ENCODE measurements at places on chromosomes 16 and 17.

DNA sequence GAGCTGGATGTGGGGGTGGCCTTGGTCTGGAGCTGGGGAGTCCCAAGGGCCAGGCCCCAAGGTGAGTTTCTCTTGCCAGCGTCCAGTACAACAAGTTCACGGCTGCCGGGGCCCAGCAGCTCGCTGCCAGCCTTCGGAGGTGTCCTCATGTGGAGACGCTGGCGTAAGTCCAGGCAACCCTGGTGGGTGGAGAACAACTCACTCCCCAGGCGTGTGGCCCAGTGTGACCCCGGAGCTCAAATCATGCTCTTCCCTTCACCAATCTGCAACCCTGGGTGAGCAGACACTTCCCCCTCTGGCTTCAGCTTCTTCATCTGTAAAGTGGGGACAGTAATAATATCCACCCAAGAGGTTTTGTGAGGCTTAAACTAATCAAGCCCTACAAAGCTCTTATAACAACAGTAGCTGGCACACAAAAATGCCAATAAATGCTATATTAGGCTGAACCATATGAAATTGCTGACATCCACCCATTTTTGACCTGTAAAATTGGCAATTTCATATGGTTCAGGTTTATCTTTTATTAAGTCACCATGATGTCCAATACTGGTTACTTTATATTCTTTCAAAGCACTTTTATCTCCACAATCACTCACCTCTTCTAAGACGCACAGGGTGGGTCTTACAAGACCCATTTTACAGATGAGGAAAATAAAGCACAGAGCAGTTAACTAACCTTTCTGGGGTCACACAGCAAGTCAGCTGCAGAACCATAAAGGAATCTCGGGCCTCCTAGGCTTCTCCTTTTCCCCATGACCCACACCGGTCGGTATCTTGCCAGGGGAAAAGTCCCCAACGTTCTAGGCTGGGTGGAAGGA, 19.7 kb downstream of the DEXI start:
- no peak for DNase-seq
- peaks cover 4% of the 10 kb centered on the region for H3K4me1 ChIP-seq
- no peak overlapping the region for H3K27ac ChIP-seq
- H3K36me3 ChIP-seq, result peaks cover 17% of the 10 kb centered on the region
- H3K4me3 ChIP-seq, result no peak overlapping the region
- no peaks in the 10 kb centered on the region for H3K27me3 ChIP-seq

DNA sequence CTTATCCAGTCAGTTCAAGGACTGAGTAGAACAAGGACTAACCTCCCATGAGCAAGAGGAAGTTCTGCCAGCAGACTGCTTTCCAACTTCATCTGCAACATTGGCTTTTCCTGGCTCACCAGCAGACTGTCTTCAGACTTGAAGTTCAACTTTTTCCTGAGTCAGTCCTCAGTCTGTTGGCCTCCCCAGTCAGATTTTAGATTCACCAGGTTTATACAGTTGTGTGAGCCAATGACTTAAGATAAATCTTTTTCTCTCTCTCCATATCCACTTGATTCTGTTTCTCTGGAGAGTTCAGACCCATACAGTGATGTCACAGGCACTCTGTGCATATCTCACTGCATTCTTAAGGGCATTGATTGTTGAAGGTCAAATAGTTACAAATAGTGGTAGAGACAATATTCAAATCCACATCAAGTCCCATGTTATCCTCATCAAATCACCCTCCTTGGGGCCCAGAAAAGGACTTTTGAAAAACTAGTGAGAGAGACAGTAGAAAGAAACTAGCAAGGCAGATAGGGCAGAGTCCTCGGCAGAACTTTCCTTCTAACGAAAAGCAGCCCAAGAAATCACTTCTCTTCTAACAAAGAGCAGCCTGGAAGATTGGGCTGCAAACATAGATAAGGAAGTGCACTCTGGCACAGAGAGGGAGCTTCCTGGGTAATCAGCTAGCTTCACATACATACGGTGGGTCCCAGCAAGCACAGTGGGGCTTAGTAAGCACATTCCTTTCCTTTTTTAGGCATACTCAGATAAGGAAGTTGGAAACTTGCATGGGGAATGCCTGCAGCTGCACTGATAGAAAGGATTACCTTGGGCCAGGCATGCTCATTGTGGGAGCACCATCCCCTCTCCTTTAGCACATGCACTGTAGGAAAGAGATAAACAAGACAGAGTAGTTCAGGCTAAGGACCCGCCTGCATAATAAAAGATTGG, 132.3 kb upstream of the FAM20A start:
- H3K27ac ChIP-seq, result no peak overlapping the region
- no peaks in the 10 kb centered on the region for H3K36me3 ChIP-seq
- H3K4me3 ChIP-seq, result no peak overlapping the region
- peaks cover 55% of the 10 kb centered on the region for H3K27me3 ChIP-seq

- H3K36me3 ChIP-seq, result no peaks in the 10 kb centered on the region
- no peaks in the 10 kb centered on the region for H3K27me3 ChIP-seq
- H3K27ac ChIP-seq, result no peak overlapping the region
- no peaks in the 10 kb centered on the region for H3K4me1 ChIP-seq
Observed at GRCh38 chr16:62978451-62978850, 942.2 kb upstream of the CDH8 start.

GRCh38 chr17:79183293-79184158, 108.9 kb downstream of the ENGASE start:
- peaks cover 45% of the 10 kb centered on the region for H3K27me3 ChIP-seq
- H3K36me3 ChIP-seq, result peaks cover 3% of the 10 kb centered on the region
- DNase-seq, result no peak
- H3K4me1 ChIP-seq, result no peaks in the 10 kb centered on the region
- H3K4me3 ChIP-seq, result no peak overlapping the region

- no peak overlapping the region for H3K4me3 ChIP-seq
- no peaks in the 10 kb centered on the region for H3K27me3 ChIP-seq
- H3K36me3 ChIP-seq, result peaks cover 7% of the 10 kb centered on the region
- peaks cover 25% of the 10 kb centered on the region for H3K4me1 ChIP-seq
- H3K27ac ChIP-seq, result no peak overlapping the region
Observed at GRCh38 chr17:80566054-80566400, 21.4 kb downstream of the RPTOR start.

- peaks cover 41% of the 10 kb centered on the region for H3K27me3 ChIP-seq
- no peak for DNase-seq
- H3K4me1 ChIP-seq, result no peaks in the 10 kb centered on the region
- H3K36me3 ChIP-seq, result no peaks in the 10 kb centered on the region
- no peak overlapping the region for H3K27ac ChIP-seq
- no peak overlapping the region for H3K4me3 ChIP-seq
Observed at GRCh38 chr17:19750835-19751234, 2.7 kb upstream of the ALDH3A1 start.

DNA sequence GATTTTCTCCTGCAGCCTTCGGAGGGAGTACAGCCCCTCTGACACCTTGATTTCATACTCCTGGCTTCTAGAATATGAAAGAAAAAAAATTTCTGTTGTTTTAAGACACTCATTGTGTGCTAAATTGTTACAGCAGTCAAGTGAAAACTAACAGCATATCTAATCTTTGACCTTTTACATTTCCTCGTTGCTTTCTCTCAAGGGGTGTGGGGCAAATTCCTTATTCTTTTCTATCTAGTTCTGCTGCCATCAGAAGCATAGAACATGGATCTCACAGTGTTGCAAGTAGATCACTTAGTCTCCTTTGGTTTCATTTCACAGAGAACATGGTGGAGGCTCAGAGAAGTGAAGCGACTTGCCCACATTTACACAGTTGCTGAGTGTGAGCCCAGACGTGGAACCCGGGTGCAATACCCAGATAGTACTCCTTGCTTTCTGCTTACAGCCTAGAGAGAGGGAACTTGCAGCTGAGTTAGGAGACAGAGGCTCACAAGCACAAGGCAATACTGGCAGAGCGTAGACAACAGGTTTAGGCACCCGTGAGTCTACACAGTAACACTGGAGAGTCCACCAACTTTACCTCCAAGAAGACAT, 28.7 kb upstream of the MMD start:
- no peak overlapping the region for H3K4me3 ChIP-seq
- no peaks in the 10 kb centered on the region for H3K36me3 ChIP-seq
- no peak for DNase-seq

GRCh38 chr17:56206351-56206750, 53.1 kb downstream of the ANKFN1 start:
- H3K4me3 ChIP-seq, result no peak overlapping the region
- no peak for DNase-seq
- H3K27me3 ChIP-seq, result no peaks in the 10 kb centered on the region
- H3K4me1 ChIP-seq, result no peaks in the 10 kb centered on the region

- H3K27me3 ChIP-seq, result no peaks in the 10 kb centered on the region
- peaks cover 25% of the 10 kb centered on the region for H3K36me3 ChIP-seq
- peak overlapping the region; percentile 46 for H3K4me3 ChIP-seq
- no peak for DNase-seq
Observed at GRCh38 chr17:82772026-82772425, 20.2 kb downstream of the TBCD start.

DNA sequence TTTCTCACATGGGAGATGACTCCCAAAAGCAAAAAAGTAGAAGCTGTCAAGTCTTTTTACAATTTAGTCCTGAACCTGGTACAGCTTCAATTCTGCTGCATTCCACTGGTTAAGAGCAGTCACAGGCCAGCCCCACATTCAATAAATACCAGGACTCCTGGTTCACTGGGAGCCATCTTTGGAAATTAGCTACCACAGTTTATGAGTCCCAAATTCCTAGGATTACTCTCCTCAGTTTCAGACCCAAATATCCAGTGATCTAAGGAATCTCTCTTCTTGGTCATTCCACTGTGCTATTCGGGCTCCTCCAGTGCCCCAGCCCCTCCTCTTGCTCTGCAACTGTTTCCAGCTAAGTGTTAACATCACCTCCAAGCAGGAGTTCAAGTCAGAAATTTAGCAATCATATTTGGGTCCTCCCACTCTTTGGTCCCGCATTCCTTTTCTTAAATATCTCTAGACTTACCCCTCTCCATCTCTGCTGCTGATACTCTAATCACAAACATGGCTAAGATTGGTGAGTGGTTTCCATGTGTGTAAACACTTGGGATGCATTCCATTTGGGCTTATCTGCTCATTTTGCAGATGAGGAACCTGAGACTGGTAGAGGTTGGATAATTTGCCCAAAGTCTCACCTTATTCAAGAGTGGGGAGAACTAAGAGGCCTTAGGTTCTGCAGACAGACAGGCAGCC, 9.6 kb upstream of the WIPF2 start:
- DNase-seq, result no peak
- H3K4me3 ChIP-seq, result no peak overlapping the region
- H3K36me3 ChIP-seq, result peaks cover 3% of the 10 kb centered on the region
- no peak overlapping the region for H3K27ac ChIP-seq
- H3K27me3 ChIP-seq, result no peaks in the 10 kb centered on the region
- no peaks in the 10 kb centered on the region for H3K4me1 ChIP-seq

- DNase-seq, result no peak
- peaks cover 2% of the 10 kb centered on the region for H3K36me3 ChIP-seq
- H3K4me3 ChIP-seq, result no peak overlapping the region
- H3K27me3 ChIP-seq, result no peaks in the 10 kb centered on the region
- H3K27ac ChIP-seq, result no peak overlapping the region
Observed at GRCh38 chr17:32870027-32870670, 6.8 kb downstream of the MYO1D start.

DNA sequence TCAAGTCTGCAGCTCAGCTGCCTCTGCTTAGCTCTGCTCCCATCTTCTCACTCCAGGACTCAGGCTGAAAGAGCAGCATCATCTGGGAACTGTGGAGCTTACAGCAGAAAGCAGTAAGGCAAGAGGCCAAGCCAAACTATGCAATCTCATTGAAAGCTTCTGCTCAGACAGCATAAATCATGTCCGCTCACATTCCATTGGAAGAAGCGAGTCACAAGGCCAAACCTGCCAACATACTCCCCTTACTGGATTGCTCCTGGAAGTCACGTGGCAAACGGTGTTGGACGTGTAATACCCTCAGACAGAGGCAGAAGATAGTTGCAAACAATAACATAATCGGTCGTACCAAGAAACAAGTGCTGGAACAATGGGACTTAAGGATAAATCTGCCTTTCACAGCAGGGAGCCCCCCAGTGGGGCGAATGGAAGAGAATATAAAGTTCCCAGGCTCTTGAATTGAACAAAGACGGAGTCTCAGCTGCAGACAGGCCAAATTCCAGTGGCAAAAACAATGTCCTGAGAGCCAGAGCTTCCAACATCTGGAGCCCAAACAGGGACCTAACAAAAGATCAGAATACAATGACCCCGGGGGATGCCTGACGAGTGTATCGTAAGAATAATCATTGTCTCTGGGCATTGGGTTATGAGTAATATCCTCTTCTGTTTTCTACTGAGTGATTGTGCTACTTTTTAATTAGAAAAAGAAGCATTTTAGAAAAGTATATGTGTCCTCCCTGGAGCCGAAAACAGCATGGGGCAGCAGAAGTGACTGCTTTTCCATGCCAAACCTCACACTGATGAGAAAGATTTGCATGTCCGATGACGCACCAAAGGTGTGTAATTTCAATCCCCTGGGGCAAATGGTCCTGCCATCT, 68.4 kb downstream of the CMC2 start:
- H3K27ac ChIP-seq, result no peak overlapping the region
- H3K36me3 ChIP-seq, result peaks cover 3% of the 10 kb centered on the region
- DNase-seq, result no peak
- no peak overlapping the region for H3K4me3 ChIP-seq
- H3K27me3 ChIP-seq, result peaks cover 35% of the 10 kb centered on the region

DNA sequence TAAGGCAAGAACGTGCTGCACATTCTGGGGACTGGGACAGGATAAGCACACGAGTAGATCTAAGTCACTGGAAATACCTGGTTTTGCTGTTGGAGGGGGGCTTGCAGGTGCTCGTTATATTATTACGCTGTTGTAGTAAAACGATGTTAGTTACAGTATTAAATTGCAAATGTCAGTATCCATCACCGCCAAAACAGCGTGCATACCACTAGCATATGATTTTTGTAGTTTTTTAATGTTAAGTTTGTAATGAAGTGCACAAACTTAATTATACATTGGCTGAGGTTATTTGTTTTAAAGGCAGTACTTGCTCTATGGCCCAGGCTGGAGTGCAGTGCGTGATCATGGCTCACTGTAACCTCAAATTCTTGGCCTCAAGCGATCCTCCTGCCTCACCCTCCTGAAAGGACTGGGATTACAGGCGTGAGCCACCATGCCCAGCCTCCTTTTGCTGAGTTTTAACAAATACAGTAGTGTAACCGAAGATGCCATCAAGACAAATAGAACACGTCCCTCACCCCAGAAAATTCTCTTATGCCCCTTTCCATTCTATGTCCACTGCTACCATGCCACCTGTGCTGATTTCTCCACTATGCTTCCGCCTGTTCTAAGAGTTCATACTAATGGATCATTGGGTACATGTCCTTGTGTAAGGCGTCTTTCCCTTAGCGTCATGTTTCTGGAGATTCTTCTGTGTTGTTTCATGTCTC, 20.7 kb upstream of the CSNK1D start:
- H3K4me3 ChIP-seq, result peak overlapping the region; percentile 62
- no peaks in the 10 kb centered on the region for H3K27me3 ChIP-seq

DNA sequence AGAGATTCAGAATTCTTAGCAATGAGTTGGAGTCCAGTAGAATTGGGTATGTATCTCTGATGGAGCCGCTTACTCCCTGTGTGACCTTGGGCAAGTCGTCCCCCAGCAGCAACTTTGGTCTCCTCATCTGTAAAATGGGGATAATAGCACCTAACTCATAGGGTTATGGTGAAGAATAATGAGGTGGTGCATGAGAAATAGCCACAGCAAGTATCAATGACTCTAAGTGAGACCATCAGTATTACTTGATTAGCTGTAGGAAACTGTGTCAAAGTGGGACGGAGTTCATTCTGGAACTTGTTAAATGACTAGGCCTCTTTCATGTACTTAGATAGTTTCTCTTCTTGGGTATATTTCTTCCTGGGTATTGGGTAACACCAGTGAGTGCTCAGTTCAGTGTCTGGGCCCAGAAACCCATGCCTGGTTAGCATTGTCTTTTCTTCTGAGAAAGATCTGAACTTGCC, 6.4 kb downstream of the PRKCB start:
- H3K4me3 ChIP-seq, result no peak overlapping the region
- H3K4me1 ChIP-seq, result peaks cover 63% of the 10 kb centered on the region
- no peaks in the 10 kb centered on the region for H3K27me3 ChIP-seq
- no peak for DNase-seq

All from effector memory CD8-positive, alpha-beta T cell (primary cell).